ENCODE measurements at places on chromosomes 16 and 17. TPM values are rescaled to one million over a fixed set of nuclear protein-coding genes. Genes with fewer than 3 reads are reported as not detected.

CA4 gene
- total RNA-seq: not detected

- no peak for DNase-seq
Observed at GRCh38 chr16:73473713-73474112, 425.8 kb upstream of the ZFHX3 start.

TMEM98 gene
- total RNA-seq: 143 TPM

GRCh38 chr17:11239379-11239970 is 1.5 kb upstream of the SHISA6 start:
- DNase-seq: no peak

GRCh38 chr17:46995841-46996571 is 17.0 kb upstream of the RPRML start:
- DNase-seq: peak; percentile 66

- no peak for DNase-seq
Observed at GRCh38 chr16:72786606-72787005, 261.3 kb downstream of the ZFHX3 start.

MARVELD3 gene
- not detected for total RNA-seq

Measured in GM23248 (cell line).